ENCODE measurements at places on chromosomes 5 and 9. TPM values are rescaled to one million over a fixed set of nuclear protein-coding genes. Genes with fewer than 3 reads are reported as not detected.

DNA sequence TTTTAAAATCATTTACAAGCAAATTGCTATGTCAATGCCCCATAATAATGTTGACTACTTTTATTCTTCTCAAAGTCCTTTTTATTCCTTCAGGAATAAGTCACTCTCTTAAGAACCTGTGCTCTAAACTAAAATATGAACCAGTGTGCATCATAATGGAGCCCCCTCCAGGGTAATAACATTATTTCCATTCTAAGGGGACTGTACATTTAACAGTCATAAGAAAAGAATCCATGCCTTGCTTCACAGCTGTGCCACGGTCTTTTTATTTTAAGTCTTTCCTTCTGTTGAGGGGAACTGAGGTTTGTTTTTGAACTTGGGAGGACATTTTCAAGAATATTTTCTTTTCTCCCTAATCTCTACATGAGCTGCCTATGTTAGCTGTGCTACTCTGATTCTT, 297.6 kb downstream of the MAN2A1 start:
- DNase-seq: no peak

DNA sequence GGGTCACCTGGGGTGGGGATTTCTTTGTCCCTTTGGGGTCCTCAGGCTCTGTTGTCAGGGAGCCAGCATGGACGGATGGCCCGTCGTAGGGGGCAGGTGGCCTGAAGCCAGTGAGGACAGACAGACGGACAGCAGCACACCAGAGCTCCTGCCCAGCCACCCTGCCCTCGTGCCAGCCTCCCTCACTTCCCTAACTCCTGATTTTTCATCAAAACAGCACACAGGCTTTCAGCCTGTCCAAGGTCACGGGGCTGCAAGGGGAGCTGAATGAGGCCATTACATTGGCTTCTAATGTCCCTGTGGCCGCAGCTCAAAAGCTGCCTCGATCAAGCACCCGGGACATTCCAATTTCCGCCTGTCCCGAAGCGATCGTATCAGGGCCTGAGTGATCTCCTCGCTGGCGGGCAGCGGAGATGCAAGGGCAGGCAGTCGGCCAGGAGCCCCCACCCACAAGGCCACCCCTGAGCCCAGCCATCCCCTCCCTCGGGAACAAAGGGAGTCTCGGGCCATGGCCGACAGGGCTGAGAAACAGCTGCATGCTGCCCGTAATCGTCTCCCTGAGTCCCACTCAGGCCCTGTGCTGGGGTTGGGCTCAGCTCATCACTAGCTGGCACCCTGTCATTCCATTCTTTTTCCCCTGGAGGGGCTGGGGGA, 50.5 kb upstream of the RNU6ATAC start:
- no peak for DNase-seq

DNA sequence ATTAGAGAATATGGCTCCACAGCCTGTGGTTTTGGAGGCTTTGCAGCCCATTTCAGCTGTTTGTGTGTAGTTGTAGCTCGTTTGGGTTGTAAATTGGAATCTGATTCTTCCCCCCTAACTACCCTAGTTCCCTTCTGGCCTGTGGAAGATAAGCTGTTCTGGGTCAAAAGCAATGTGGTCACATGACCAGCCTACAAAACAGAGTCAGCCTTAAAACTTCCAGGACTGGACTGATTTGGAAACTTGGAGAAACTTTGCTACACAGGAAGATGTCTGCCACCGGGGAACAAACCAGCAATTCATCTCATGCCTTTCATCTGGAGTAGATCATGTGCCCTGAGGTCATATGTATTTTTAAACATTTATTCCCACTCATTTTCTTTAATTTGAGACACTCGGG, 83.8 kb downstream of the DAPK1 start:
- DNase-seq: no peak

DNA sequence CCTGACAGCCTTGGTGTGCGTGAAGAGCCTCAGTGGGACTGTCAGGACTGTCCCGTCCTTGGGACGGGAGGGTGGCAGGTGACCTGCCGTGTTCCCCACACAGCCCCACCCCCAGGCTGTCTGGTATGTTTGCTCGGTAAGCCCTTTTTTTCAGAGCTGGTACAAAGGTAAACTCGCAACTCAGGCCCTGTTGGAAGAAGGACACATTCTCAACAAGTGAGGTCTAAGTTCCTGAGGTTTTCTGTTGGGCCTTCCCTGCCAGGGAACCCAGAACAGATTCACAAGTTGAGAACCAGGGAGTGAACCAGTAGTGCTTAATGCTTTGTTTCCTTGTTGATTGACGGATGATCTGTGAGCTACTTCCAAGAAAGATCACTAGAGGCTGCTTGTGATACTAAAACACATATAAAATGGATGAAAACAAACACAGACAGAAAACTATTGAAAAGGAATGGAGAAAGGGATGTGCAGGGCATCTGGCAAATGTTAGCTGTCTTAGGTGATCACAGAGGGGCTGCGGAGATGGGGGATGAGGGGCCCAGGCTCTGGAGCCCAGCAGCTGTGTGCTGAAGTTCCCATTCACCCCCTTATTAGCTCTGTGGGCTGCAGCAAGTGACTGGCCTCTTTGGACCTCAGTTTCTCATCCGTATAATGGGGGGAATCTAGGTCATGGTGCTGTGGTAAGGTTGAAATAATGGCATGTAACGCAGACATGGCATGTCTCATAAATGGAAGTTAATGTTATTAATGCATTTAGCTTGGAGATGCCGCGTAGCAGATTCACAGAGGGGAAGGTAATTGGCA, 2.7 kb downstream of the NDST1 start:
- no peak for DNase-seq

DNA sequence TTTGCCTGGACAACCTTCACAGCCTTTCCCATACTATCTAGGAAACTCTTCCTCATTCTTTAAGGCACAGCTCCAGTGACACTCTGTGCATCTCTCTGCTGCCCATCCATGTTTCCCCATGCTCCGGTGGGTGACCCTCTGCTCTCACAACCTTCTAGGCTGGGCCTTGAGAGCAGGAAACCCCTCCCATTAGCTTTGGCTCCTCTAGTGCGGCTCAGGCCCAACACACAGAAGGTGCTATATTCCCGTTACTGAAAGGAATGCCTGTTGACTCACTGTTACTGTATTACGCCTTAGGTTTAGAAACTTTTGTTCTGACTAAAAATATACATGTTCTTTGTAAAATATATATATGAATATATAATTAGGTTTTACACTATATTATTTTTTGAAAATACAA, 8.1 kb upstream of the CCL28 start:
- DNase-seq: no peak

GRCh38 chr5:134101686-134102439, 12.6 kb upstream of the TCF7 start:
- peak; percentile 70 for DNase-seq

The NPR3 gene
- total RNA-seq: 19.2 TPM

The RASEF gene
- 0.41 TPM for total RNA-seq
